HS-27A (cell line): ENCODE measurements at places on chromosomes 2 and 18.

GRCh38 chr2:86319700-86320580 lies 17.5 kb downstream of the REEP1 start:
- DNase-seq: no peak

DNA sequence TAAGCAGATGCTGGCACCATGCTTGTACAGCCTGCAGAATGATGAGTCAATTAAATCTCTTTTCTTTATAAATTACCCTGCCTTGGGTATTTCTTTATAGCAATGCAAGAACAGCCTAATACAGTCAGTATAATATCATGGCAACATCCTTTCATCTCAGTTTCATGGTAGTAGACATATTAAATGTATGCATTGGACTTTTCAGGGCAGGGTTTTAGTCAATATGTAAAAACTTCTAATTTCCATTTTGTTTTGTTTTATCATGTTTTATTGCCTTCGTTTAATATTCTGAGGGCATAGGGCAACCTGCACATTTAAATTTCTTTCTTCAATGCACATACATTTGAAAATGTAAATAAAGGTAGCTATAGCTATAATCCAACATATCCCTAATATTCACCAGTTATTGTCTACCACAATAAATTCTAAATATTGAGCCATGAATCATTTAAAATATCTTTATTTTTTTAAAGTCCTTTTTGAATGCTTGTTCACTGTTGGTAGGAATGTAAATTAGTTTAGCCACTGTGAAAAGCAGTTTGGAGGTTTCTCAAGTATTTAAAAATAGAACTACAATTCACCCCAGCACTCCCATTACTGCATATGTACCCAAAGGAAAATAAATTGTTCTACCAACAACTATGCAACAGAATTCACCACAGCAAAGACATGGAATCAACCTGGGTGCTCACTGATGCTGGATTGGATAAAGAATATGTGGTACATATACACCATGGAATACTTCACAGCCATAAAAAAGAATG lies 41.8 kb upstream of the GRB14 start:
- no peak for DNase-seq

DNA sequence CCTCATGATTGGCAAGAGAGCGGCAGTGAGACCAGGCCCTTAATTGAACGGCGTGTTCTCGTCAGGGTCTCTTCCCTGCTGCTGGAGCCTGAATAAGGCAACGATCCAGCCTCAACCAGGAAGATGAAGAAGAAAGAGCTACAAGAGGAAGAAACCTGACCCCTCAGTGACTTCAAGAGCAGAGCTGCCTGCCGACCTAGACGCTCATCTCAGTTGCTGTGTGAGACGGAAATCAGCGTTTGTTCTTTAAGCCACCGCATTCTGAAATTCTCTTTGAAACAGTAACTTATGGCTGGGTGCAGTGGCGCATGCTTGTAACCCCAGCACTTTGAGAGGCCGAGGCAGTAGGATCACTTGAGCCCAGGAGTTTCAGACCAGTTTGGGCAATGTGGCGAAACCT lies 29.6 kb upstream of the KCNG3 start:
- no peak for DNase-seq

DNA sequence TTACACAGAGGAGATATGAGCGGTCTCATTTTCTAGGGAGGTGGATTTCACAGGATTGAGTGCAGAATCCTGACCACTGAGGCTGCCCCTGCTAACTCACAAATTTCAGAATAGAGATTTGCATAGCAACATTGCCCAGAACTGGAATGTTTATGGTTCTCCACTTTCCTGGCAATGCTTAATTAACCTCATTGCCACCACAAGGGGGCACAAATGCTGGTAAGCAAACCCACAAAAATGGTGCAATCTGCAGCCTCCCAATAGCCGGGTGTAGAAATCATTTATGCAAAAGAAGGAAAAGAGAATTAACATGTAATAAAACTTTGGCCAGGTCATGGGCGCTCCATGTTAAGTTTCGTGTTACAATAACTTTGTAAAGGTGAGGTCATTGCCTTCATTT lies 112.4 kb downstream of the CYRIA start:
- DNase-seq: no peak

GRCh38 chr2:234492717-234493485 lies 4.0 kb downstream of the ARL4C start:
- no peak for DNase-seq

- DNase-seq: no peak
These were observed 157.6 kb upstream of the CDH2 start for GRCh38 chr18:28334516-28334915.

DNA sequence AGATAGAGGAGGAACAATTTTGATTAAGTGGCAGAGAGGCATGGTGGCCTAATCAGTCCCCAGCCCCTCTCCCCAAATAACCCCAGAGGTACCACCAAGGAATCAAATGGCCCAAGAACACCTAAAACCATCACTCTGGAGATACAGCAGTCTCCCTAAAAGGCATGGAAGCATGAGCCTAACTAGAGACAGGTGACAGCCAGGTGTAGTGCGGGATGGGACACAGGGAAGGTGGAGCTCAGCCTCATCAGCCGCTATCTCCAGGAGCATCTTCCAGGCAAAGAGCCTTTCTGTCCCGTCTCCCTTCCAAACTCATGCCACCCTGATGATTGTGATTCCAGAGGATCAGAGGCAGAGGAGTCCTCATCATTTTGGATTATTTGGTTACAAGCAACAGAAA lies 144.7 kb downstream of the COPS8 start:
- no peak for DNase-seq

GRCh38 chr2:161163440-161163839 lies 3.2 kb downstream of the TANK start:
- DNase-seq: no peak

- no peak for DNase-seq
These were observed at the start of gene ENOSF1 for GRCh38 chr18:712401-713134. TSS of gene ENOSF1 (minus strand) at chr18:712630. CDS start at chr18:712587, 43 bp downstream.

DNA sequence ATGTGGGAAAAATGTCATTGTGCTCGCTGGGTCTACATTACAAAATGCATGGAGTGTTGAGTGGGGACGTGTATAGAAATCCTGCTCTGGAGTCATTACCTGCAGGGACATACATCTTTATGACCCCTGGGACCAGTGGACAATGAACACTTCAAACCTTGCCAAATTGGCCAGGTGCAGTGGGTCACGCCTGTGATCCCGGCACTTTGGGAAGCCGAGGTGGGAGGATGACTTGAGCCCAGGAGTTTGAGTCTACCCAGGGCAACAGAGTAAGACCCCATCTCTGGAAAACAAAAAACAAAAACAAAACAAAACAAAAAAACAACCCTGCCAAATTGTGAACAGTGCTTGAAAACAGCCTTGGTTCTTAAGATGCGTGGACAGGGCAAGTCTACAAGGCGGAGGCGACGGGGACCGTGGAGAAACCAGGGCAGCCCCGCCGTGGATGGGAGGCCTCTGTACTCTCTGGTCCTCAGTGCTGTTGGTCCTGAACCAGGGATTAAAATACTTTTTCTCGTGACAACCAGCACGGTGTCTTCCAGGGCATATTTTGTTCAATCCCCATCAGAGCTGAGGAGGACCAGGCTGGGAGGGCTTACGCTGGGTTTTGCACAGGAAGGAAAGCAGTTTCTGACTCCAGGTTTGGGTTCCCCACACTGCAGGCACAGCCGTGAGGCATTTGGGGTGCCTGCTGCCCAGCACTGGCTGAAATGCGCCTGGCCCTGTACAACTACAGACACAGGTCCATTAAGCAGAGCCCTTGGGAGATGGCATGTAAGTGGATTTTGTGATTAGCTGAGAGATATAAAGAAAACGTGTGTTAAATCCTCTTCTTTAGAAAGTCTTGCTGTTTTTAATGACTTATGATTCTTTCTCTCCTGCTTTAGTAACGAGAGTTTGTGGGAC lies 13.7 kb downstream of the COLEC11 start:
- no peak for DNase-seq

GRCh38 chr18:50653402-50654093 lies 93.7 kb downstream of the MAPK4 start:
- DNase-seq: no peak

GRCh38 chr2:106261871-106262321 lies 67.8 kb upstream of the UXS1 start:
- DNase-seq: no peak

DNA sequence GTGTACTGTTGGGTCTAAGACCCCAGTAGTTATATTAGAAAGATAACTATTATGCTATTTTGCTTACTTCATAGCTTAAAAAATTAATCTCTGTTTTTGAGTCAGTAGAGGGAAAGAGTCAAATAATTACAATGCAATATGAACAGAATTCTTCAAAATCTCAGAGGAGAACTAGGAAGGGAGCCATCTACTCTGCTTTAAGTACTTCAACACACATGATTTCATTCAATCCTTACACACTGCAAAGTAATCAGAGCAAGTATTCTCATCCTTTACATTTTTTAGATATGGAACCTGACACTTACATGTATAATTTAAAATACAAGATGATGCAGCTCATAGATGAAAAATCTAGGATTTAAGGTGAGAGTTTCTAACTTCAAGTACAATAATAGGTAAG lies 27.7 kb downstream of the COL5A2 start:
- no peak for DNase-seq

DNA sequence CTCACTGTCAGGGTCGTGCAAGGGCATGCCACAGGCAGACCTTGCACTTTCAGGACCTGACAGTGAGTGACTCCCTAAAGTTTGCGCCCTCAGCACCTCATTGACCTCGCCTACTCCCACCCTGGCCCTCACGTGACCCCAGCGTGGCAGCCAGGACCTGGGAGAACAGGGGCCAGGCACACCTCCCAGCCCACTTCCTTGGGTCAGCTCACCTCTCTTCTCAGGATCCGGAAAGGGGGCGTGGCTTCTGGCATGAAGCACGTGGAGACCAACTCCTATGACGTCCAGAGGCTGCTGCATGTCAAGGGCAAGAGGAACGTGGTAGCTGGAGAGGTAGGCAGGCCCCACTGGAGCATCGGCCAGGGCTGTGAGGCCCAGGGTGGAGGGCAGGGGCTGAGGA lies 8.8 kb downstream of the VIL1 start:
- no peak for DNase-seq

GRCh38 chr2:2850859-2851258 lies 519.8 kb upstream of the MYT1L start:
- no peak for DNase-seq

GRCh38 chr2:66036948-66037347 lies 398.0 kb upstream of the MEIS1 start:
- no peak for DNase-seq

DNA sequence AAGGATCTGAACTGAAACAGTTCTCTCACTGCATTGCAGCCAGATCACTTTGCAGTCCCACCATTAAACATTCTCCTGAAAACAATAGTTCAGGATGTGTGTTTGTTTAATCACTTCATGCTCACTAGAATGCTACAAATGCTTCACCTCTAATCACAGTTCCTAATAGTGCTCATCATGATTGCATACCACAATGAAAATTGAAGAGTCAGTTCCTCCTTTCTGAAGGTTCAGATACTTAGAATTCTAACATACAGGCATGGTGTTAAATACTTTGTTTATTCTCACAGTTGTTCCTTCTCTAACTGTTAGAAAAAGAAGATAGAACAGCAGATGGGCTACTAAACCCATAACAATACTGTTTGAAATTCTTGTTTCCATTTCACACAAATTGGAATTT lies 622.3 kb upstream of the ACVR2A start:
- DNase-seq: no peak

DNA sequence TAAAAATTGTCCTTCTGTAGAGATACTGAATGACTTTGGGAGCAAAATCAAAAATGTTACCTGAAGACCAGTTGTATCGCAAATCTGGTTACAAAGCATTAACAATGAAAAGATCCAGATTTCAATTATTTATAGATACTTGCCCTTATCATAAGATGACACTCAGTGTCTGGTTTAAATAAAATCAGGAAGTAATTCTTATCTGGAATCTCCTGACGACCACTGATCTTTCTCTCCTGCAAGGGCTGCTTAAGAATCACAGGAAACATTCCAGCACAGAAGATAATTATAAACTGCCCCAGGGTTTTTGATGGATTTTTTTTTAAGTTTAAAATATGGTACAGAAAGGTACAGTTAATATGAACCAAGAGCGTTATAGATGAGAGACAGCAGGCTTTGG lies 205.7 kb downstream of the ALK start:
- DNase-seq: no peak

DNA sequence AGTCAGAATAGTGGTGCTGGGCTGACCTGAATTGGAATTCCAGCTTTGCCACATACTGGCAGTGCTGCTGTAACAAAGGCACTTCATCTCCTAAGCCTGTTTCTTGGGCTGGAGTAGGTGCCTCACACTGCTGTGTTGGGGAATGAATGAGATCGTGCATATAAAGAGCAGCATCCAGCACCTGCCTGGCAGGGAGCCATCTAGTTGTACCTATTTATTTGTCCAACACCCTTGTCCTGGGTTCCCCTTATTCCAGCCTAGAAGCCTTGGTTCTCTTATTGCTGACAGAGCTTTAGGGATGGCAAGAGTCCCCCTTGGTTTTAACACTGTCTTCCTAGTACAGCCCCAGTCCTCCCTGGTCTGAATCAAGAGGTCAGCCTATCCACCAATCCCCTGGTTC lies 275.3 kb upstream of the RAB12 start:
- DNase-seq: no peak

- no peak for DNase-seq
These were observed 302.6 kb upstream of the SLC14A2 start for GRCh38 chr18:45312555-45313126.

- DNase-seq: no peak
These were observed 72.6 kb downstream of the ALK start for GRCh38 chr2:29848566-29849310.

GRCh38 chr2:72148837-72149555 lies 1.3 kb upstream of the CYP26B1 start:
- no peak for DNase-seq

DNA sequence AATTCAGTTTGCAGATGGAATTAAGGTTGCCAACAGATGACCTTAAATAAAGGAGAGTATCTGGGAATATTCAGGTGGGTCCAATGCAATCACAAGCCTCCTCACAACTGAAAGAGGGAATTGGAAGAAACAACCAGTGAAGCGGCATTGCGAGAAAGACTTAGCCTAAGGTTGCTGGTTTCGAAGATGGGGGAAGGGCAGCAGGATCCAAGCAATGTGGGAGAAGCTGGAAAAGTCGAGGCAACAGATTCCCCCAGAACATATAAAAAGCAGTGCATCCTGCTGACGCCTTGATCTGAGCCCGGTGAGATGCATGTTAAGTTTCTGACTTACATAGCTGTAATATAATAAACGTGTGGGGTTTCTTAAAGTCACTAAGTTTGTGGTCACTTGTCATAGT lies 162.5 kb downstream of the NDUFA10 start:
- DNase-seq: no peak

GRCh38 chr2:49794396-49794795 lies 640.1 kb upstream of the FSHR start:
- no peak for DNase-seq

DNA sequence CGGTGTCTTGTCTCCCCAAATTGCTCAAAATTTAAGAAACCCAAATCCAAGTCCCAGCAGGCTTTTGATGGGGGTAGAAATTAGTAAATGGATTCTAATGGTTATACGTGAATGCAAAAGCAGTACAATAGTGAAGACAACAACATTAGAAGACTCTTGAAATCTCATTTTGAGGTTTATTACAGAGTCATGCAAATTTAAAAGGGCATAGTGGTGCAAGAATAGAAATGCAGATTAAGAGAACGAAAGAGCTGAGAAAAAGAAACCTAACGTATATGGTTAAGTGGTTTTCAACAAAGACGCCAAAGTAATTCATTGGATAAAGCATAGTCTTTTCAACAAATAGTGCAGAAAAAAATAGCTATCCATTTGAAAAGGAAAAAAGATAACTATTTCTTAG lies 33.2 kb upstream of the CXXC1 start:
- no peak for DNase-seq

- no peak for DNase-seq
These were observed 159.3 kb downstream of the SCG2 start for GRCh38 chr2:223442847-223443246.
